Endothelial cell (in vitro differentiated cells): ENCODE measurements at places on chromosomes 3 and 15.
A peak's percentile ranks its signal among the peaks of the same experiment; 100 is the strongest.

DNA sequence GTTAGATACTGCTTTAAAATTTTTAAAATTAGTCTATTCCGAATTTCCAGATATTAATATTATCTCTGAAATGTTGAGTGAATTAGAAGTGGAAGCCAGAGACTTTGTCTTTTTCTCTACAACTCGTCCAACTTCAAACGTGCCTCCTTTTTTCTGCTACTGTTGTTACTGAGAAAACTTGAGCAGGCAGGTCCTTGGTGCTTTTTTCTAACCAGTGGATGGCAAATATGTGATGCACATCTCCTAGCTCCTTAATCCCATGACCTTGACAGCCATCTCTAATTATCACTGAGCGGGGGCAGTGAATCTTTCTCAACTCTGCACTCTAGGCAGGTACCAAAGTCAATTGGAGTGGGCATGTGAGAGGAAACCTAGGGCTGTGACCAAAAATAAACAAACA is 50.7 kb downstream of the FNDC3B start:
- DNase-seq: no peak

- no peak for DNase-seq
Measured at GRCh38 chr3:160129459-160130061, 95.7 kb upstream of the C3orf80 start.

- DNase-seq: peak; percentile 38
Measured at GRCh38 chr3:67357610-67358458, 296.6 kb downstream of the SUCLG2 start.

DNA sequence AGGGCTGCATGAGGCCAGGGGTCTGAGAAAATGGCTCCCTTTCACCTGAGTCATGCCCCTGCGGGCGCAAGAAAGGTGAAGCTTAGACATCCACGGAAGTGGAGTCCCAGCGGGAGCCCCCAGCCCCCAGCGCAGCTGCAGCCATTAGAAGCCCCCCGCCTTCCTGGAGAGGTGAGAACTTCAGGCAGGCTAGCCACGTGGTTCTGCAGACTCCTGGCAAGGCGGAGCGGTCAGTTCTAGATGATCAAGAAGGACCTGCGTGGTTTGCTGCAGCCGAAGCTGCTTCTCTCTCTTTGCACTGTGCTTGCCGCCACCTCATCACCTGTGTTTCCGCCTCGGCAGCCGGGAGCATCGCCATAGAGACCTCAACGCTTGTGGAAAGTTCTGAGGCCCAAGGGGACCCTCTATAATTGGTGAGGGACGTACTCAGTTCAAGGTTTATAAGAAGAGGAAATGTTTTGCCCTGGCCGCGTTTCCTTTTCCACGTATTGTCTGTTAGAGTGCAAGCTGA is 15.8 kb upstream of the KCNMB3 start:
- peak; percentile 32 for DNase-seq

- no peak for DNase-seq
Measured at GRCh38 chr3:184880276-184881019, 68.5 kb downstream of the VPS8 start.

- DNase-seq: no peak
Measured at GRCh38 chr3:138066383-138066782, 49.0 kb downstream of the DZIP1L start.

DNA sequence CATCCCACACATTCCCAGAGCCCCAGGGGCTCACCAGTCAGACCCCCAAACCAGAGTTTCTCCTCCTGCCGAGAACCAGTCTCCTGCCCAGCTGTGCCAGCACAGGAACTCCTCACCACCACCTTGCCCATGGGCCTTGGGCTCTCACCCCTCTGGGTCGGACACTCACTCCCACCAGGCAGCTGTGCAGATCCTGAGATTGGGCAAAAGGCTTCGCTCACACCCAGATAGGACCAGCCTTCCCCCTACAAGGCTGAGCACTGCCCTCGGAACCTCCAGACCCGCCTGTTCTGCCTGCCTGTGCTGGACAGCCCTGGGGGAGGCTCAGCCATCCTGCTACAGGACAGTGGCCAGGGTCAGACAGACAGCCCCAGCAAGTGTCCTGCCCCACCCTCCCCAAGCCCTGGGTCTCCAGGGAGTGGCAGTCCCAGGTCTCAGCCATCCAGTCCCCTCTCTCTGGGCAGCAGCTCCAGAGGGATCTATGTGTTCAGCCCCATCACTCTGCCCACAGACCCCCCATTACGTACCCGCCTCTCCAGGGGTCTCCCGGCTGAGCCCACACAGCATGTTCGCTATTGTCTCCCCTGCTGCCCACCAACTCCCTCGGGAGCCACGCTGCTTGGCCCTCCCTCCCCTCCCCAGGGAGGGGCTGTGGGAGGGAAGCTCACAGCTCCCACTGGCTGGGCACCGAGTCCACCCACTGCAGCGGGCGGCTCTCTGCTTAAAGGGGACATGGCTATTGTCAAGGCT is at the start of gene GRIP2:
GRIP2 (minus strand) TSS at position 601 of the 750 bp plus-strand sequence; CDS start at position 567, 34 bp downstream.
- DNase-seq: no peak

GRCh38 chr15:88897456-88898194 is 2.3 kb upstream of the HAPLN3 start:
- DNase-seq: peak; percentile 85

DNA sequence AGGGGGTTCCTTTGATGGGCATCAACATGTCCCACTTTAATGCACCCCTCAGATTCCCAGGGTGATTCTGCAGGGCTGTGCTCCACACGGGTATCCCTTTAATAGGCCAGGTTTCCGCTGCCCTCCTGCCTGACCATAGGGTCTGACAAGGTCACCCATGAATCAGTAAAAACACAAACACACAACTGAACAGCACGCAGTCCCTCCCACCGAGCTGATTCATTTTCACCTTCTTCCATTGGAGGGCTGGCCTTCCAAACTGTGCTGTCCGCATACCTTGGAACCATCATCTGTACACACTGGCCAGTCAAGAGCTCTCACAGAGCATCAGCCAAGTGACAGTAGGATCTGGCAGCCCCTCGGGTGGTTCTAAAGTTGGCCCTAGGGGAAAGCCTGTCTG is 93.7 kb downstream of the FBLN2 start:
- DNase-seq: no peak

DNA sequence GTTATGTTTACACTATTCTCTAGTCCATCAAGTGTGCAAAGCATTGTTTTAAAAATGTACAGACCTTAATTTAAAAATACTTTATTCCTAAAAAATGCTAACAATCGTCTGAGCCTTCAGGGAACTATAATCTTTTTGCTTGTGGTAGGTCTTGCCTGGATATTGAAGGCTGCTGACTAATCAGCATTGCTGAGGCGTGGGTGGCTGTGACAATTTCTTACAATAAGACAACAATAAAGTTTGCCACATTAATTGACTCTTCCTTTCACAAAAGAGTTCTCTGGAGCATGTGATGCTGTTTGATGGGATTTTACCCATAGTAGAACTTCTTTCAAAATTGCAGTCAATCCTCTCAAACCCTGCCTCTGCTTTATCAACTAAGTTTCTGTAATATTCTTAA is 384.0 kb upstream of the TGFBR2 start:
- no peak for DNase-seq

GRCh38 chr15:95401587-95401986 is 928.9 kb upstream of the NR2F2 start:
- no peak for DNase-seq

- DNase-seq: no peak
Measured at GRCh38 chr15:39585389-39585841, 4.5 kb downstream of the THBS1 start.

DNA sequence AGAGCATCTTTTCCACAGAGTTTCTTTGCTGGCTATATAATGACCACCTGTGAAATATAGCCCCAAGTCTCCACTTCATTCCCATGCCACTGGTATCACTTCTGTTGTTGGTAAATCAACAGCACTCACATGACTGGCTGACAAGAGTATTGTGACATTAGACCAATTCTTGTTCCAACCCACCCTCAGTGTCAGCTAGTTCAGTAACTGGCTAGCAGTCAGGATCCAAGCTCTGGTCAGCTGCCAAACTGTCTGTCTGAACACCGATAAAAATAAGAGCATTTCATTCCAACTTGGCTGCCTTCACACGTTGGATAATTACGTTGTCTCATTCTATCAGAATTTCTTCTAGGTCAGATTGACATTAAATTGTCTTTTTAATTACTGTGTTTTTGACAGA is 166.5 kb downstream of the USP13 start:
- DNase-seq: no peak

DNA sequence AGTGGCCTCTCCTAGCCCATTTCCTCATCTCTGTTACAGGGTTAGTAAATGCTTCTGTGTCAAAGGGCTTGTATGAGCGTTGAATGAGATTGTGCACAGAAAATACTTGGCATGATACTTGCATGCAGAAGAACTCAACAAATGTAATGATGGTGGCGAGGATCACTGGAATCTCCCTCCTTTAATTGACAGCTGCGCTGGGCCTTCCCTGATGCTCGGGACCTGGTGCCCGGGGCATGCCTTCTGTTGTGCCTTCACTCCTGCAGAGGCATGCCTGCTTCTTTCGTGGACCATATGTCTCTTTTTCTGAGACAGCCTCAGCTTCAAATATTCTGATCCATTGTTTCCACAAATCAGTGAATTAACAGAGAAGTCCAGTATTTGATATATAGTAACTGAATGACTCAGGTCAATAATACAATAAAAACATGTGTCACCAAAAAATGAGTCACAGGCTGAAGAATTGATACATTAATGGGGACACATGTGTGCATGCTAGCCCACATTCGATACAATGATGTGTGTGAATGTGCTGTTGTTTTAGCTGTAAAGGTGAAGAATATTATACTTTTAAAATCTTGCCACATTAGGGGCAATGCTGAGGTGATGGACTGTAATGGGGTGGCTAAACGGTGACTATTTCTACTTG is 243.3 kb upstream of the TBL1XR1 start:
- DNase-seq: no peak

DNA sequence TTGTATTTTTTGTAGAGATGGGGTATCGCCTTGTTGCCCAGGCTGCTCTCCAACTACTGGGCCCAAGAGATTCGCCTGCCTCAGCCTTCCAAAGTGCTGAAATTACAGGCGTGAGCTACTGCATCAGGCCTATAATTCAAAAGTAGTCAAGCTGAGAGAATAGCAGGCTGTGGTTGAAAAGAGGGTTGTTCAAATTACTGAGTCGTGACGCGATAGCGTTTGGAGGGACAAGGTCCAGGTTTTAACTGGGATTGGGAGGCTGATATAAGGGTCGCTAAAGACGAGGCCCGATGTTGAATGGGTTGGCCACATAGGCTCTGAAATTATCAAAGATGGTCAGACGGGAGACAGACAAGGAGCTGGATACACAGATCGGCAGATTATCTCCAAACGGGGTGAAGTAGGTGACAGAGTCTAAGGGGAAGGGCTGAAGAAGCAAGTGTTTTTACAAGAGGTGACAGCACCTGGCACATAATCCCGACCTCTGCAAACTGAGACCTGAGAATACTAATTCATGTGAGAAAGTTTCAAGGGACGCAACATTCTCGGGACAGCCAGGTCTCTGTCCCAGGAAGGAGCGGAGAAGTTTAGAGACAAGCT is 759 bp upstream of the ARID3B start:
- no peak for DNase-seq

- DNase-seq: no peak
Measured at GRCh38 chr3:58074116-58074715, 66.0 kb downstream of the FLNB start.

GRCh38 chr3:126954141-126954842 is 28.6 kb upstream of the PLXNA1 start:
- no peak for DNase-seq

DNA sequence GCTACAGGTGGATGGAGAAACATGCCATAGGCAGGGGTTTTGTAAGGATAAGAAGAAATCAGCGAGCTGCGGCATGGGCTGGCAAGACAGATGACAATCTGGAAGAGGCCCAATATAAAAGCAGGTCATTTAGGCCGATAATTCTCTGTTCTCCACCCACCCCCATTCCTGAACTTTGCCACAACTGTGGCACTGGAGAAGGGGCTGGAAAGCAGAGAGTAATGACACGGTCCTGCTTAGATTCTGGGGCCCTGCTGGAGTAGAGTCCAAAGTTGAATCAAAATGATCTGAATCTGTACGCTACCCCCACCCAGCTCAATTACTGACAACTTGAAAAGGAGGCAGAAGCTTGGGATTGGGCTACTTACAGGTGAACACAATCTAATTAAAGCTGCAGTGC is 18.4 kb upstream of the BUB1B start:
- no peak for DNase-seq

- no peak for DNase-seq
Measured at GRCh38 chr3:179410999-179411398, 40.3 kb downstream of the GNB4 start.

GRCh38 chr3:13009132-13009945 is 63.9 kb downstream of the IQSEC1 start:
- no peak for DNase-seq

DNA sequence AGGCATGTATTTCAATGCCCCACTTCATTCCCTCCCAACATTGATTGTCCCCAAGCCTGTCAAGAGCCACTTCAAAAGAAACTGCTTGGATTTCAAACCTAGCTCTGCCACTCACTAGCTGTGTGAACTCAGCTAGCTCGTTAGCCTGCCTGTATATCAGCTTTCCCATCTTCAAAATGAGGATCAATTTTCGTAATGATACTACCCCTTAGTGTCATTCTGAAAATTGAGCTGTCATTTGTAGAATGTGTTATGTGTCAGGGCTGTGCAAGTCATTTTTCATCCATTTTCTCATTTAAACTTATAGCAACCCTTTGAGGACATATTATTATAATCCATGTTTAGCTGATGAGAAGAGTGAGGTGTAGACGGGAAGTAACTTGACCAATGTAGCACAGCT is 88.6 kb downstream of the TRIM42 start:
- no peak for DNase-seq

DNA sequence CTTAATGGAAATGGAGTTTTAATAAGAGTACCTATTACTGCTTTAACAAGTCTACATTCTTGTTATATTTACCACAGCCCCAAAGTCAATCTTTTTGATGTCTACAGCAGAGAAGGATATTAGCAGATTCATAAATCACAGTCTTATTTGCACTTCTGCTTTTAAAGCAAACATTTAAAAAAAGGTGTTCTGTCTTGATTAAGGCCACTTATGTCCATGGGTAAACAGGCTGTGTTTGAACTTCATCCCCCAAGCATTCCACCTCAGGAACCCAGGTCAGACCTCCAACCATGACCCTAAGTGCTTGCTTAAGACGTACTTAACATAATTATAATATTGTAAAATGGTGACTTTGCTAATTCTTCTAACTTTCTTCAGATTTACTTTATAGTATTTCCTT is 113.4 kb downstream of the CMSS1 start:
- DNase-seq: no peak

GRCh38 chr3:71713041-71713440 is 12.2 kb downstream of the EIF4E3 start:
- no peak for DNase-seq

- no peak for DNase-seq
Measured at GRCh38 chr3:123423031-123423430, 25.9 kb downstream of the ADCY5 start.

GRCh38 chr15:79849789-79850188 is 47.0 kb downstream of the MTHFS start:
- peak; percentile 58 for DNase-seq

DNA sequence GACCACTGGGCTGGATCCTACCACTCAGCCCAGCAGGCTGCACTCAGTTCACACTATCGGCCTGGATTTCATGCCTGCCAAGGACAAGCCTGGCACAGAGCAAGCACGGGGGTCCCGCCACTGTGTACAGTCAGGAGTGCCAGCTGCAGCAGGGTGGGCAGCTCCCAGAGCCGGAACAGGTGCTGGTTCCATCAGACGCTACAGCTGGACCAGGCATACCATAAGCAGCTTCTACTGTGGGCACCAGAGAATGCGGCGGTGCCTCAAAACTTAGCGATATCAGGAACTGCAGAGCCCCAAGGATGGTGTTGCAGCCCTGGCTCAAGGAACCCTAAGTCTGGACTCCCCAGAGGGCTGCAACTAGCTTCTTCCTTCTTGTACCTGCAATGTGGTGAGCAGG is 124.8 kb downstream of the BCHE start:
- DNase-seq: no peak
